ENCODE measurements at places on chromosomes 7 and 10.

GRCh38 chr7:515628-516027 lies 4.0 kb downstream of the PDGFA start:
- no peak for DNase-seq

DNA sequence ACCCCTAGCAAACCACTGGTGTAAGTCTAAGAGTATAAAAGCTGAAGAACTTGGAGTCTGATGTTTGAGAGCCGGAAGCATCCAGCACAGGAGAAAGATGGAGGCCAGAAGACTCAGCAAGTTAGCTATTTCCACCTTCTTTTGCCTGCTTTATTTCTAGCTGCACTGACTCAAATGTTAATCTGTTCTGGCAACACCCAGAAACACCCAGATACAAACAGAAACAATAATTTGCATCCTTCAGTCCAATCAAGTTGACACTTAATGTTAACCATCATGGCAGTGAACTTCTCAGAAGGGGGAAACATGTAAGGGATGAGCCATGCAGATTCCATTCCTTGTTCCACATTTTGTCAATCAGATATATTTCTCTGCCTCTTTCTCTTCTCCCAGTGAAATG lies 101.8 kb upstream of the FERD3L start:
- no peak for DNase-seq

- DNase-seq: no peak
Measured at GRCh38 chr10:15075421-15075820, 13.2 kb downstream of the ACBD7 start.

GRCh38 chr10:74000892-74001669 lies 3.2 kb downstream of the VCL start:
- no peak for DNase-seq

DNA sequence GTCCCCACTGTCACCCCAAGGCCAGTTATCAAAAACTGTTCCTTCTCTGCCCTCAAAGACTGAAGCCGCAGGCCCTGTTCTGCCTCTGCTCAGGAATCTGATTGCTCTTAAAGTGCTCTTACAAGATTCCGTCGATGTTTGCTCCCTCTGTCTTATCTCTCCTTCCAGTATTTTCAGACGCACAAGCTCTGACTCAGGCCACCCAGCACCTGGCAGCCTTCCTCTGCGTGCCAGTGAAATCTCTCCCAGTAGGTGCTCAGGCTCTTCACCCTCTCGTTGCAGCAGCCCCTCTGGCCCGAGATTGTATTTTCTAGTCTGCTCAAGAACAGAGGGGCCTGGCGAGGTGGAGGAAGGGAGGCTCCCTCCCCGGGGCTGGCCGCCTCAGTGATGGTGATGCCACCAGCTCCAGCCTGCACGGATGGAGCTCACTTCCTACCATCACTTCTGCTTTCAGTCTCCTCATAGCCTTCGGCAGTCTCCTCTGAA lies 276.2 kb downstream of the USP6NL start:
- no peak for DNase-seq

- no peak for DNase-seq
Measured at GRCh38 chr7:137948845-137949330, 53.0 kb downstream of the CREB3L2 start.

All from pulmonary artery endothelial cell (primary cell).